Fibroblast of mammary gland (primary cell): ENCODE measurements at places on chromosomes 3 and 15.

DNA sequence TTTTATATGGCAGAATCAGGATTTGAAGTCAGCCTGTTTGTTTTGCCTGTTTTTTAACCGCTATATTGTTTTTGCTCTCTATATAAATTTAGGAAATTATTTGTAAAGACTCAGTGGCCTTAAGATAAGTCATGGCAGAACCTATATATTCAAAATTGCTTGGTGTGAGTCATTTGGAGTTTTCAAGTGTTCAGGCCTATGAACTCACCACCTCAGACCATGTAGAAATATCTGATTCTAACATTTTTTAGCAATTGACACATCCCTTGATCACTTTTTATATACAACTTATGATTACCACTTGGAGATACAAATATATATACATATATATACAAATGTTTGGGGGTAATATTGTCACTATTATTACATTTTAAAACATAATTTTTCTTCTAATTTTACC, 95.7 kb downstream of the VGLL3 start:
- peak; percentile 24 for DNase-seq

GRCh38 chr3:39272191-39272590, 7.6 kb downstream of the CX3CR1 start:
- DNase-seq: no peak

DNA sequence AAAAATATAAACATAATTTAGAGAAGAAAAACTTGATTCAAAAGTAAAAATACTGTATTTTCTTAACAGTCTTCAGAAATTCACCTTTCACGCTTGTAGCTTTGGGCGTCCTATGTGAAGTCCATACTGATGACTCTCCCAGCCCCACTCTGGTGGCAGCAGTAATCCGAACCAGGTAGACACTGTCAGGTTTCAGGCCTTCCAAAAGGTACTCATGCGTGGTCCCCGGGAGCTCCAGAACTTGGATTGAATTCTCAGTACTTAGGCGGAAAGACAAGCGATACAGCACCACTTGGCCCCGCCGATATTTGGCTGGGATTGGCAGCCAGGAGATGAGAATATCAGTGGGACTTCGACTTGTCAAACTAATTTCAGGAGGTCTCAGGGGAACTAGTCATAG, 69.7 kb downstream of the PRTG start:
- no peak for DNase-seq

DNA sequence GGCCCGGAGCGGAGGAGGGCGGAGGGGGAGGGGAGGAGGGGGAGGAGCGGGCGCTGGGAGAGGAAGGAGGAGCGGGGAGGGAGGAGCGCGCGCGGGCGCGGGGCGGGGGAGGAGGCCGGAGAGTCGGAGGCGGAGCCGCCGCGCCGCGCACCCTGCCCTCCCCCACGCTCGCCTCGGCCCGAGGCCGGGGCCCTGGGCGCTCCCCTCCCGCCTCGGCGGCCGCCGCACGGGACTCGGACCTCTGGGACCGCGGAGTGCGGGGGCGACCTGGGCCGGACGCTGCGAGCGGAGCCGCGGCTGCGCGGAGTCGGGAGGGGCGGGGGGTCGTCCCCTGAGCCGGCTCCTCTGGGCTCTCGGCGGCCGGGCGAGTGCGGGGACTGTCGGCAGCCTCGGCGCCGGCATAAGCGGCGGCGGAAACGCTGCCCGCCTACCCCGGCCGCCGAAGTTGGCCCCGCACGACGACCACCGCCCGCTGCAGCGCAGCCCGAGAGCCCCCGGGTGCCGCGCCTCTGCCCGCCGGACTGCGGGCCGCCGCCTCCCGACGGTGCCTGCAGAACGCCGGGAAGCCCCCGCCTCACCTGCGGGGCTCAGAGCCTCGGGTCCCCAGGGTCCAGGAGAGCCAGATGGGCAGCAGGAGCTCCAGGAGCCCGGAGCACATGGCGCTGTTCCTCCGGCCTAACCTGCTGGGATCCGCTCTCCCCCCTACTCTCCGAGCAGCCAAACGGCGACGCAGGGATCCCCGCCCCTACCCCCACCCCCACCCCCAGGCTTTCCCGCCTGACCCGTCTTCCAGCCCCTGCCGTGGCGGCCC, 406 bp upstream of the GABRB3 start:
- peak; percentile 1 for DNase-seq

- DNase-seq: no peak
Measured at GRCh38 chr3:195164573-195165264, 106.2 kb downstream of the XXYLT1 start.
